ENCODE measurements at places on chromosomes 2 and 18. TPM values are rescaled to one million over a fixed set of nuclear protein-coding genes. Genes with fewer than 3 reads are reported as not detected.

The GPBAR1 gene
- total RNA-seq = not detected

The CCDC138 gene
- 4.1 TPM for total RNA-seq

The PARD3B gene
- total RNA-seq = 8.1 TPM

The HTR2B gene
- not detected for total RNA-seq

The BOLL gene
- not detected for total RNA-seq

The MATN3 gene
- 0.25 TPM for total RNA-seq

The OBSL1 gene
- total RNA-seq = 84.9 TPM

The ACTG2 gene
- not detected for total RNA-seq

The ITGA4 gene
- total RNA-seq = 33.3 TPM

The SERPINB4 gene
- total RNA-seq = not detected

The FIGLA gene
- not detected for total RNA-seq

The IFIH1 gene
- total RNA-seq = 1.6 TPM

The NYAP2 gene
- not detected for total RNA-seq

The FAM124B gene
- total RNA-seq = not detected

The DDX18 gene
- 44.5 TPM for total RNA-seq

The FARSB gene
- total RNA-seq = 17.7 TPM

The ANKRD53 gene
- not detected for total RNA-seq

The MOGAT1 gene
- total RNA-seq = not detected

The CNRIP1 gene
- total RNA-seq = 37.7 TPM
